ENCODE measurements at places on chromosomes 11 and 22. TPM values are rescaled to one million over a fixed set of nuclear protein-coding genes. Genes with fewer than 3 reads are reported as not detected.

SLC6A5 gene
- not detected for total RNA-seq

SLC22A25 gene
- total RNA-seq, result 0.48 TPM

BAIAP2L2 gene
- 0.80 TPM for total RNA-seq

GRCh38 chr11:60971520-60971919, at the start of gene CD6:
Gene CD6, plus strand, starts transcription at chr11:60971680. Its CDS starts 186 bp downstream, at chr11:60971866.
- H3K4me3 ChIP-seq, result no peak within 1 kb of the TSS
- no peaks in the 10 kb centered on the region for H3K36me3 ChIP-seq
- no peaks in the 10 kb centered on the region for H3K27me3 ChIP-seq
- H3K4me1 ChIP-seq, result no peaks in the 10 kb centered on the region
- H3K27ac ChIP-seq, result no peak within 1 kb of the TSS
- DNase-seq, result no peak

GRCh38 chr11:85652786-85653447, 5.2 kb downstream of the TMEM126A start:
- DNase-seq, result no peak
- H3K36me3 ChIP-seq, result no peaks in the 10 kb centered on the region
- no peak overlapping the region for H3K27ac ChIP-seq
- H3K4me1 ChIP-seq, result peaks cover 5% of the 10 kb centered on the region
- H3K4me3 ChIP-seq, result no peak overlapping the region

DNA sequence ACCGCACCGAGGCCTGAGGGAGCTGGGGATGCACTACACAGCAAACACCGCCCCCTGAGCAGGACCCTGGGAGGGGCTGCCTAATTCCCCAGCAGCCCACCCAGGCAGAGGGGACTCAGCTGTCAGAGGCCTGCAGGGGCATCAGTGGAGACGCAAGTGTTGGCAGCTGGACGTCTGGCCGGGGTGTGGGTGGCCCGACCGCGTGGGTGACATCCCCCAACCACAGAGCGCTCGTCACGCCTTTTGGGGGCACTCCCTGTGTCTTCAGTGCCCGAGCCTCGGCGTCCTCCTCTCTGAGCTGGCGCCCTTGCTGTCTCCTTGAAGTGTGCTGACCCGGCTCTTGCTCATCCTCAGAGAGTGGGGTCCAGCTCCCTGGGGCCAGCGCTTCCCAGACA, 150.2 kb downstream of the BRD1 start:
- no peak overlapping the region for H3K27ac ChIP-seq
- no peak for DNase-seq
- H3K27me3 ChIP-seq, result peaks cover 44% of the 10 kb centered on the region
- H3K4me3 ChIP-seq, result no peak overlapping the region
- no peaks in the 10 kb centered on the region for H3K36me3 ChIP-seq

DNA sequence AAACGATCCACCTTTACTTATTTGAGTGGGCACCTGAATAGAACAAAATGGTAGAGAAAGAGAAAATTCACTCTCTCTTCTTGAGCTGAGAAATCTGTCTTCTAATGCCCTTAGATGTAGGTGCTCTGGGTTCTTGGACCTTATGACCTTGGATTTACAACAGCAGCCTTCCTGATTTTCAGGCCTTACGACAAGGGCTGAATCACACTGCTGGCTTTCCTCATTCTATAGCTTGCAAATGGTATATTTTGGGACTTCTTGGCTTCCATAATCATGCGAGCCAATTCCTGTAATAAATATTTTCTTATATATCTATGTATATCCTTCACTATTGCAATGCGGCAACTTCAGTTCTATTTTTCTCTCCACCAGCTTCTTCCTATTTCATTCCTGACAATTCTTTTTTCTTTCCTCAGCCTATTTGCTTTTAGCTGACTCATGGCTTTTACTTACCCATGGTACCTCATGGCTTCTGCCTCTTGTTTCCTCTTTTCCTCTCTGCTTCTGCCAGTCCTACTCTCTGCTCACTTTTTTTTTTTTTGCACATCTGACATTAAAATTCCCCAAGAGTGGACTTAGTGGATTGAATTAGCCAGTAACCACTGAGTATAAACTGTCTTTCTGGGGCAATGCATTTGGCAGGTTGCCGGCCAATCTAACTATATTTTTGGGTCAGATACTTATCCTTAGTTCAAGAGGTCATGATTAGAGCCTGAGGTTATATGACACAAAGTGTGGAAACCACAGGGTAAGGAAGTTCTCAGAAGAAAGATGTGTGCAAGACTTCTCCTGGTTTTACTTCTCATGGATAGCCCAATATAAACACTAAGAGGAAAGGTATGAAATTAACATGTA, 359.5 kb downstream of the TMEM135 start:
- H3K4me3 ChIP-seq, result no peak overlapping the region
- no peaks in the 10 kb centered on the region for H3K4me1 ChIP-seq
- no peak overlapping the region for H3K27ac ChIP-seq
- H3K27me3 ChIP-seq, result no peaks in the 10 kb centered on the region
- no peak for DNase-seq

DNA sequence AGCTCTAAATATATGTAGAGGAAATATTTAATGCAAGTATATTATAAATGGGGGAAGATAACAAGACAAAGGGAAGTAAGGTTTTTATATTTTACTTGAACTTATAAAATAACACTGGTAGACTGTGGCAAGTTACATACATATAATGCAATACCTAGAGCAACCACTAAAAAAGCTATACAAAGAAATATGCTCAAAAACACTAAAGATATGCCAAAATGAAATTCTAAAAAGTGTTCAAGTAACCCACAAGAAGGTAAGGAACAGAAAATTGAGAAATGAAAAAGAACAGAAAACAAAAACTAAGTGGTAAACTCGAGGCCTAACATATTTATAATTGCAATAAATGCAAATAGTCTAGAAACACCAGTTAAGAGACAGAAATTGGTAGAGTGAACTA, 32.5 kb downstream of the BTG4 start:
- no peaks in the 10 kb centered on the region for H3K36me3 ChIP-seq
- no peaks in the 10 kb centered on the region for H3K4me1 ChIP-seq
- H3K27ac ChIP-seq, result no peak overlapping the region
- H3K4me3 ChIP-seq, result no peak overlapping the region

DNA sequence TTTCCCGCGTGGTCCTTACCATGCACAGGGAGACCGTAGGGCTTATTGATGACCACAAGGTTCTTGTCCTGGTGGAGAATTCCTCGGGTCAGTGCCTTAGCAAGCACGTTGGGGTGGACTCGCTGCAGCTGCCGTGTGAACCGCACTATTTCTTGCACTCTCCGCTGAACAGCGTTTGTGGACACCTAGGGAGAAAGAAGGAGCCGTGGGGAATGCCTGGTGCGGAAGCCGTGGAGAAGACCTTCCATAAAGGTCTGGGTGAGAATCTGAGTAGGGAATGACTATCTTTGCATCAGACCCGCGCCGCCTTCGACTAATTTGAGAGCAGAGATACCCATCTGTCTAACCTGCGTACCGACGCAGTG, 597 bp downstream of the RPUSD4 start:
- H3K4me3 ChIP-seq, result peak overlapping the region; percentile 70
- peaks cover 3% of the 10 kb centered on the region for H3K36me3 ChIP-seq
- DNase-seq, result no peak
- no peaks in the 10 kb centered on the region for H3K27me3 ChIP-seq
- H3K4me1 ChIP-seq, result peaks cover 6% of the 10 kb centered on the region

GRCh38 chr11:118845369-118845768, 38.3 kb upstream of the CXCR5 start:
- H3K36me3 ChIP-seq, result no peaks in the 10 kb centered on the region
- DNase-seq, result no peak

DNA sequence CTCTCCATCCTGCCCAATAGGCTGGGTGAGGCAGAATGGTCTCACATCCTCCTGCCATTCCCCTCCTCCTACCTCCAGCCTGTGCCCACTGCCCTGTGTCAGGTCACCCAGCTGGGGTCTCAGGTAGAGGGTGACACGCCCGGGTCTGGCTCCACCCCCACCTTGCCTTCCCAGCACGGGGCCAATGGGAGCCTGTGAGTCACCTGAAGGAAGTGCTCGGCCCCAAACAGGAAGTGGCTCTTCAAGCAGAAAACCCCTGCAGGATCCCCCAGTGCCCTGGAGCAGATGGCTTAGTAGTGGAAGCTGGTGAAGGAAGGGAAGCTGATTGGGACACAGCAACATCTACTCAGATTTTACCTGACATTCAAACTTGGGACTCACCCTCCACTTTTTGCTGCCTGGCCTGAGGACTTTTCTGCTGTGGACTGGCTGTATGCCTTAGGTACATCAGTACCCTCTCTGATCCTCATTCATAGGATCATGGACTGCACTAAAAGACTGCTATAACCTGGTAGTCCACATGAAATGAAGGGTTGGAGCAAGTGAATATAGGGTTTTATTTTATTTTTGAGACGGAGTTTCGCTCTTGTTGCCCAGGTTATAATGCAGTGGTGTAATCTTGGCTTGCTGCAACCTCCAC, 33.4 kb downstream of the GDPD5 start:
- no peak overlapping the region for H3K4me3 ChIP-seq
- no peaks in the 10 kb centered on the region for H3K4me1 ChIP-seq
- H3K36me3 ChIP-seq, result no peaks in the 10 kb centered on the region
- no peak overlapping the region for H3K27ac ChIP-seq

DNA sequence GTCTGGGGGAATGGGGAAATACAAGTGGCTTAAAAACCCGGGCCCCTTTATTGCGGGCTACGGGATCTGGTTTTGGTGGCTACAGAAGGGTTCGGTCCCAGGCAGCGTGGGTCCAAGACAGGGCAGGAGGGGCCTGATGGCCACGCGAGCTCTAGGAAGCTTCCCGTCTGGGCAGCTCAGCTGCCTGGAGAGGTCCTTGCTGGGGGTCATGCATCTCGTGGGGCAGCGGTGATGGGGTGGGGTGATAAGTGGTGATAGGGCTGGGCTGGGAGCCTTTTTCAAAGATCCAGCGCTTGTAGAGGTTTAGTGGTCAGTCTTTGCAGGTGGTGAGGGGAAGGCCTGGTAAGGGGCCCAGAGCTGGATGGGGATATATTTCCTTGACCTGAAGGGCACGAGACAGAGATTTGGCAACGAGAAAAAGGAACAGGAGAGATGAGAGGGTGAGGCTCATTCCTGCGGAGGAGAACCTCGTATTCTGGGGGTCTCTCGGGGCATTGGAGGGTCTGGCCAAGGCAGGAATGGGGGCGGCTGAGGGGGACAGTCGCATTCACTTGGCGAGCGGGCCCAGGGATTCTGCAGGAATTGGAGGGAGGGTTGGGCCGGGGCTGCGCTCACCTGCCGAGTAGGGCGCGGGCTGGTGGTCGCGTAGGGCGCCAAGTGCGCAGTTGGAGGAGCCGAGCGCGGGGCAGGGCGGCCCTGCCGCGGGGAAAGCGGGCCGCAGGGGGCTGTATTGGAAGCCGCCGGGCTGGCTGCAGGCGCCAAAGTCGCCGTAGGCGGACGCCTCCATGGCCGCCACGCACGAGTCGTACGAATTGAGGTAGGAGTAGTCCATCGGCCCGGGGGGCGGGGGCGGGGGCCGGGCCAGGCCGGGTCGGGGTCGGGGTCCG, 560 bp downstream of the PHOX2A start:
- H3K27me3 ChIP-seq, result peaks cover 6% of the 10 kb centered on the region
- no peak overlapping the region for H3K27ac ChIP-seq
- DNase-seq, result no peak

DNA sequence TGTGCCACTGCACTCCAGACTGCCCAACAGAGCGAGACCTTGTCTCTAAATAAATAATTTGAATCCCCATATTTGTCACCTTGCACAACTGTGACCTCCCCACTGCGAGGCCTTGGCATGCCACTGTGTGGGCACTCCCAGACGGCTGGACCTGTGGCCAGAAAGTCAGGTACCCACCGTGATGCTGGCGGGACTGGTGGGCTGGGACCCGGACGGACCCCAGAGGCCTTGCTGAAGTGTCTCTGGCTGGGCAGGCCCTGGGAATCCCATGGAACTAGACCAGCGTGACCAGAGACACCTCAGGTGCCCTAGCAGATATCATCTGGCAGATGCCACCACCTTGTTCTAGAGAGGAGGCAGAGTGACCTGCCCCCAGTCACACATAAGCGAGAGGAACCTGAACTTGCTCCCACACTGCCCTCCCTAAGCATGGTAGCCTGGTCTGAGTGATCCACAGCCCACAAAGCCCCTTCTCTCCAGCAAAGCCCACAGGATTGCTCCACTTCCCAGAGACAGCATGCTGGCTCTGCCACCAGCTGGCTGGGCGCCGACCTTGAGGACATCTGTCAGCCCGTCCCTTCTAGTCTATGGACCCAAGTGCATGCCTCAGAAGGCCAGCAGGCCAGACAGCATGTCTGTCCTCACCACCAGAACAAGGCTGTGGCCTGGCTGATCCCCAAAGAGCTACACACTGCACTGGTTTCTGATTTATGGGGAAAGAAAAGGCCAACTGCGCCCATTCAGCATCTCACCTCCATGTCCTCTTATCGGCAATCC, 9.5 kb downstream of the MACROD1 start:
- H3K36me3 ChIP-seq, result no peaks in the 10 kb centered on the region
- no peaks in the 10 kb centered on the region for H3K4me1 ChIP-seq
- no peak overlapping the region for H3K4me3 ChIP-seq
- no peak for DNase-seq

DNA sequence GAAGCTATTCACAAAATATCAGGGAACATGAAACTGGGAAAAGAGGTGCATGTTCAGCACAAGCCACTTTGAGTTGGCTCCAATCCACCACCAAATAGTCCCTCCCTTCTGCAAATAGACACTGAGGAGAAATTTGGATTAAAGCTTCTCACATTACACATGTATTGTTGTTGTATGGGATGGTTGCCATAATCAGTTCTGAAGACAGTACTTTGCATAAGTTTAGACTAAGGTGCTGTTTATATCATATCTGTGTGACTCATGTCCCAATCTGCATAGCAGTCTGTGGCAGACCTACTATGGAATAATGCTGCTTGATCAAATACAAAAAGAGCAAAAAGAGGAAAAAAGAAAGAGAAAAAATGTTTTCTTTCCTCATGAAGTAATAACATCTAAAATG, 376.7 kb upstream of the DDI1 start:
- H3K36me3 ChIP-seq, result no peaks in the 10 kb centered on the region
- DNase-seq, result no peak
- no peak overlapping the region for H3K4me3 ChIP-seq
- H3K27ac ChIP-seq, result no peak overlapping the region
- no peaks in the 10 kb centered on the region for H3K4me1 ChIP-seq

DNA sequence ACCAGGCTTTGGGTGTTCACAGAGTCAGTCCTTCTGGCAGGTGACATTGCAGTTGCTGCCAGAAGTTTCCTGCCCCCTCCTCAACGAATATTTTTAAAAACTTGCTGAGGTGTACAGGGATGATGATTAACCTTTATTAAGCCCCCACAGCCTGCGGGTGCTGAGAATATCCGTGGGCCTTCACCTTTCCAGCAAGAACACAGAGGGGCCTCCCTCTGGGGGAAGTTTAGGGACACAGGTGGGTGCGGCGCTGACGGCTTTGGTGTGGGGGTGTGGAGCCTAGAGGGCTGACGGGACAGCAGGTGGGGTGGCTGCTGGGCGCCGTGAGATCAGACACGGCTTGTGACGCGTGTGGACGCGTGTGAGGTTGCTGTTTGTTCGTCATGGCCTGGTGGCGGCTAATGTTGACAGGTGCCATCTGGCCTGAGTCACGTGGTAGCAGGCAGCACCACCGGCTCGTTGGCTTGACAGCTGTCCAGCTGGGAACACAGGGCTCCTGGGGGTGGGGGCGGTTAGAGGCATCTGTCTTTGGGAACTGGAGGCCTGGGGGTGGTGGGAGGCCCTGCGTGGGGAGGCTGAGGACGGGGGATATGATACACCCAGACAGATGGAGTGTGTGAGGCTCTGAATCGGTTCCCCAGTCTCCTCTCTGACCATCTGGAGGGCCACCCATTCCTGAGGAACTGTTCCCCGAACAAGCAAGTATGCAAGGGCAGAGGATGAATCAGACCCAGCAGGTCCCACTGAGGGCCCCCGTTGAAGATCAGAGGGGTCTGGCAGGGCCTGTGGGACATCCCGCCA, 12.5 kb upstream of the LRRC10B start:
- no peaks in the 10 kb centered on the region for H3K36me3 ChIP-seq
- no peak overlapping the region for H3K27ac ChIP-seq
- H3K4me1 ChIP-seq, result no peaks in the 10 kb centered on the region
- DNase-seq, result no peak

All from breast epithelium (tissue), 4 donors.